ENCODE measurements at places on chromosomes 11 and 22. TPM values are rescaled to one million over a fixed set of nuclear protein-coding genes. Genes with fewer than 3 reads are reported as not detected.

- no peak for DNase-seq
Observed at GRCh38 chr11:134449713-134450112, 37.7 kb upstream of the B3GAT1 start.

- no peak for DNase-seq
Observed at GRCh38 chr11:102604875-102605274, 20.3 kb downstream of the MMP20 start.

DNA sequence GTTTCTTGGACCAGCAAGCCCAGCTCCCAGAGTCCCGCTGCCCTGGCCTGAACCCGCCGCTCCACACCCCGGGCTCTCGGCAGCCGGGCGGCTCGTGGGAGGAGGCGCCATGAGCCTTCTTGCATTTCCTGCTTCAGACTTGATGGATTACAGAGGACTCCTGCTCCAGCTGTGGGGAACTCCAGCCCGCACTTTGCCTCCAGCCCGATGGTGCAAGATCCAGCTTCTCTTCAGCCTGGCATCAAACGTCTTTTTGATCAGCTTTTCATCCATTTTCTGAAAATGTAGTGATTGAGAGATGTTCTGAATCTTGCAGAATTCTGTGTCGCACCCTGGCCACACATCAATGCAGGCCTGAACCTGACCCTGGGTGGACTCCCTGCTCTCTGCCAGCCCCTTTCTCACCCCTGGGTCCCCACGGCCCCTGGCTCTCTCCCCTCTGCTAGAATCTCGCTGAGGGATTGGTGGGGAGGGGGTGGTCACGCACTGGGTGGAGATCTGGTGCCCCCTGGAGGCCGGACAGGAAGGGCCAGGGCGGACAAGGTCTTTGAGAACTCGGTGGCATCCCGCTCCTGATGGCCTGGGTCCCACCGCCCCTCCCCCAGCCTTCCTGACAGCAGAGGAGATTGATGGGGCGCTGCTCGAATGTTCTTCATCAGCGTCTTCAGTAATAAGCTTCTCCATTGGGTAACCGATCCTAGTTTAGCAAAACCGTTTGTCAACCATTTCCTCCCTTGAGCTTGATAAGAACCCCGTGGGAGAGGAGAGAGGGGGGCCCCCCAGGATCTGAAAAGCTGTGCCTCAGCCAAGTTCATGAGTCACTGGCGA, 12.1 kb upstream of the NFAM1 start:
- peak; percentile 56 for DNase-seq

DNA sequence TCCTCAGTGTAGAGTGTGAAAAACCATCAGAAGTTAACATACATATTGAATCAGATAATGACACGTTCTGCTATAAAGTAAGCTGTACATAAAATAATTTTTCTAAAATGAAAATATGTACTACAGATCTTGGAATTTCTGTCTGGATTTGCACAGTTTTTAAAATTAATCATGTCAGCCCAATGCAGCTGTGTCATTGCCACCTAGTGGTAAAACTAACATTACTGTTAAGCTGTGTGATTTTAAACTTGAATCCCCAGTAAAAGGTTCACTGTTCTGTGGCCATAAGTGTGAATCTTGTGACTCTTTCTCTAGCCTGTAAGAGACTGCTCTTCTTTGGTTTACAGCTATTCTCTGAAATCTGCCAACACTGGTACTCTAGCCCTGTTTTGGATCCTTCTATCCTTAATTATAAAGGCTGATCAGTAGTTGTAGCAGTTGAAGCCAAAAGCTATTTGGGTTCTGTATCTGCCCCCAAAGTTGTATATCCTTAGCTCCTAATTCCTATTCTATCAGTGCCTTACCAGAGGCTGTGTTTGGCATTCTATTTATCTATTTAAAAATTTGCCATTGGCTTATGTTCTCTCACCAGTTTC, 4.0 kb downstream of the JRKL start:
- peak; percentile 39 for DNase-seq

GRCh38 chr11:119918347-119918746, 189.3 kb upstream of the NECTIN1 start:
- DNase-seq, result no peak

DNA sequence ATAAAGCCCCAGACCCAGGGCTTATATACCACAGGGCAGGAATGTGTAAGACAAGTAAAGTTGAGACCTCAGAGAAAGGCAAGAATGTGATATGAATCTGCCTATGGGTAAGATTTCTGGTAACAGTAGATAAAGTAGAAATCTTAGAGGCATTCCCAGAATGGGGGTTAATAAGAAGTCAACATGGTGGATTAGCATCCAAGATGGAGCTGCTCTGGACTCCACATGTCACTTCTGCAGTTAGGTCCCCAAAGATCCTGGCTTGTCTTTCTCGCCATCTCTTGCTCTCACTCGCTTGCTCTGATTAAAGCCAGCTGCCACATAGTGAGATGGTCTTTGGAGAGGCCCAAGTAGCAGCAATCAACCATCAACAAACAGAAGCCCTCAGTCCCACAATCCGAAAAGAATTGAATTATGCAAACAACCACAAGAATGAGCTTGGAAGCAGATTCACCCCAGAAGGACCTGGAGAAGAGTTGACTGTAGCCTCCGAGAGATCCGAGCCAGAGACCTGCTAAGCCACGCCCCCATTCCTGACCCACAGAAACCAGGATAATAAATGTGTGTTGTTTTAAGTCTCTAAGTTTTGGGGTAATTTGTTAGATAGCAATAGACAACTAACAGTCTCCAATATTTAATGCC, 5.4 kb upstream of the C11orf86 start:
- no peak for DNase-seq

DNA sequence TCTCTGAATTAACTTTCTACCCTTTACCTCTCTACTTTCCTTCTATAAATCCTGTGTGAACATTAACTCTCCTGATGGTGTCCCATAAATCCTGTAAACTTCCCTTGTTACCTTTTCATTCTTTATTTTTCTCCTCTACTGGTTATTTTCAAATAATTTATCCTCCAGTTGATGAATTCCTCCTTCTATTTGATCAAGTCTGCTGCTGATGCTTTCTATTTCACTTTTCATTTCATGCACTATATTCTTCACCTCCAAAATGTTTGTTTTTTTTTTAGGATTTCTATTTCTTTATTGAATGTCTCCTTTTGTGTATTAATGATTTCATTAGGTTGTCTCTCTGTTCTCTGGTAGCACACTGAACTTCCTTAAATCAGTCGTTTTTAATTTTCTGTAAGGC, 68.6 kb downstream of the KCNQ1OT1 start:
- no peak for DNase-seq

DNA sequence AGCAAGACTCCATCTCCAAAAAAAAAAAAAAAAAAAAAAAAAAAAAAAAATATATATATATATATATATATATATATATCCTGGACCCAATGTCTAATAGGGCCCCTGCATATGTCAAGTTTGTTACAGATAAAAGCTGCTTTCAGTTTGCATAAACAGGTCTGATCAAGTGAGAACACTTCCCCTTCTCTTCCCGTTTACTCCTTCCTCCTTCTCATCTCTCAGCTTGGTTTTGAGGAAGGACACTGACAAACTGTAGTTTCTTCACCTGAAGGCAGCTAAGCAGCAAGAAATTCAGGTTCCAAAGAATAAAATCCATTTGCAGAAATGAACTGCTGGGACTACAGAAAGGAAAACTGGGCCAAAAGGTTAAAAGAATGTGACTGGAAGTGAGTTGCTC, 11.7 kb downstream of the THOC5 start:
- DNase-seq, result no peak

DNA sequence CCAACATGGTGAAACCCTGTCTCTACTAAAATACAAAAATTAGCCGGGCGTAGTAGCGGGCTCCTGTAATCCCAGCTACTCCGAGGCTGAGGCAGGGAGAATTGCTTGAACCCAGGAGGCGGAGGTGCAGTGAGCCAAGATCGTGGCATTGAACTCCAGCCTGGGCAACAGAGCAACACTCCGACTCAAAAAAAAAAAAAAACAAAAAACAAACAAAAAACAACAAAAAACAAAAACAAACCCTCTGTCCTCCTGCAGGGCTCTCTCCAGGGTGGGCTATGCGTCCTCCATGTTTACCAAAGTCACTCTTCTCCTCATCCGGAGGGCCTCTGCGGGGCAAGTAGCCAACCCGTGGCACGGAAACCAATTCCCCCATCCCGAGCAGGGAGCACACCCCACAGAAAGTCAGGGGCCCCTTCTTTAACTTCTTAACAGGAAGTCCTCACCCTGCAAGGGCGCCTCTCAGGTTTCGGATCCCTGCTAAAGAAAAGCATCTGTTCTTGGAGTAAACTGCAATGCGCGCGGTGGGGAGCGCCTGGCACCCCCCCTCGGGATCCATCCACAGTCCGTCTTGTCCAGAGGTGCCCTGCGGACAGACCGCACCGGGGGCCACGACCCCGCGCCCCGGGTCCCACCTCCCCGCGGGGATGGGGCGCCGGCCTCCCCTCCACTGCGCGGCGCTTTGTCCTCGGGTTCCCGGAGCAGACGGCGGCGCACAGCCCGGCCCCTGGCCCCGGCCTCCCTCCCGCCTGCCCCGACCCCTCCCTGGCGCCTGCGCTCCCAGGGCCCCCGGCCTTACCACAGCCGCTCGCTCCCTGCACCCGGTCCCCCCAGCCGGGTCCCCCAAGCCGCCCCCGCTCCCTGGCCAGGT, 712 bp downstream of the CERK start:
- DNase-seq, result no peak

DNA sequence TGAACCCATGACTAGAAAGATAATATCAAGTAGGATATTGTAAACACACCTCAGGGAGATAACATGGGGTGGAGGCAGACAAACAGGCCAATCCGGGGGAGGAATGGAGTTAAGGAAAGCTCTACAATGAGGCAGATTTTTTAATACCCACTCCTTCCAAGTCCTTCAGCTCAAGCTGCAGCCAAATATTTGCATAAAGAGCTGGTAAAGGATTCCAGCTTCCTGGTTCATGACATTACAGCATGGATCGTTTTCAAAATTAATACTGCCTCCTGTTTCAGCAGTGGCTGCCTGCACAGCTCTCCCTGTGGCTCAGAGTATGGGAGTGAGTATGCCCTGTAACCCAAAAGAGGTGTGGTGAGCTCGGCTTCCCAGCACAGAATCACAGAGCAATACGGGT, 5.1 kb downstream of the POU2AF3 start:
- DNase-seq, result no peak

DNA sequence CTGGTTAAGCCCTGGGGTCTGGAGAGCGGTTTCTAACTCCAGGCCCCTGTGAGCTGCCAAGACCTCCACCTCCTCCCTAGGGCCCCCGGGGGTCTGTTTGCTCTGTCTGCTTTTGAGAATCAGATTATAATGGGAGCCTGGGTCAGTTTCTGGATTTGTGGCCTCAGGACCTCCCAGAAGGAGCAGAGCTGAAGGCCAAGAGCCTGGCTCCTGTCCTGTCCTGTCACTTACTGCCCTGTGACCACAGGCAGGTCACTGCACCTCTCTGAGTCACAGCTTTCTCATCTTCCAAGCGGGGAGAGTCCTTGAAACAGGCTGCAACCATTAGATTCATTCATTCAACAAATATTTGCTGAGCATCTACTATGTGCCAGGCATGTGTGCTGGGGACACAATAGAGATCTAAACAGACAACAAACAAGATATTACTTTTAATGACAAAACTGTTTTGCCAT, 87.3 kb upstream of the FGF3 start:
- DNase-seq, result no peak

DNA sequence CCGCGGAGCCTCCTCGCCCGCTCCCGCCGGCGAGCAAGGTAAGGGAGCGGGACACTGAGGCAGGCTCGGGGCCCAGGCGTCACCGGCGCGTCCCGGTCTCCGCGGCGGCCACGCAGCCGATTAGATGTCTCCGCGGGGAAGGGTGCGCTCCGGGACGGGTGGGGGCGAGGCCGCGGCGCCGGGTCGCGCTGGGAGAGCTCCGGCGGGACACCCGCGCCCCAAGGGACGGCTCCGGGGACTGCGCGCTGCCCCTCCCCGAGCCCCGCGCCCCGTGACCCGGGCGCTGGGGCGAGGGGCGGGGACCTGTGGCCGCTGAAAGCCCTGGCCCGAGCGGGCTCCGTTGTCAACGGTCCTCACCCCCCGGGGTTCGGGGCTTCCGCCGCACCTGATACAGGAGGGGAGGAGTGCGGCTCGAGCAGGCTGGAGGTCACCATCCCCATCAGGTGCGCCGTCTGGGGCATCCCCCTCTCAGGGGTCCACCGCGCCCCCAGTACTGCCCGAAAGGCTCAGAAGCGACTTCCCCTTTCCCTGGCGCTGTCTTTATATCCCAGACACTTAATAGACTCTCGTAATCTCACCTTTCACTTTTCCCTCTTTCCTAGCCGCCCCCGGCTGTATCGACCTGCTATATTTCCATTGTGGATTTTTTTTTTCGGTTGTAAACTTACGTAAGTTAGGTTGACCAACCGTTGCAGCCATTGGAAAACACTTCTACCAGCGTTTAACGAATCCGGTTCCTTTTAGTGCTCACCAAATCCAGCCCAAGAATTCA, 573 bp downstream of the PPFIA1 start:
- no peak for DNase-seq

- peak; percentile 39 for DNase-seq
Observed at GRCh38 chr22:38802671-38803121, 8.8 kb upstream of the DNAL4 start.

DNA sequence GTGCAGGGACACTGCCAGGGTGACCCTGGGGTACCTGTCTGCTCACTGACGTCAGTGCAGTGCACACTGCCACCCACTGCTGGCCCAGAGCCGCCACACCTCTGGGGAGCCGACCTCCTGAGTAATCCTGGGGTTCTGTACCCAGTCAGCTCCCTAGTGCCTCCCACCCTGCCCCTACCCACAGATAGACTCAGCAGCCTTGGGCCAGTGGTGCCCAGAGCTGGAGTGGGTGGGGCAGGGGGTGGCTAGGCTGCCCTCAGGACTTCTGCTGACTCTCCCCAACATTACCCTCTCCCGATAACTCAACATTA, 5.8 kb downstream of the NRXN2 start:
- DNase-seq, result no peak

- no peak for DNase-seq
Observed at GRCh38 chr11:71364176-71364671, 84.0 kb downstream of the DHCR7 start.

DNA sequence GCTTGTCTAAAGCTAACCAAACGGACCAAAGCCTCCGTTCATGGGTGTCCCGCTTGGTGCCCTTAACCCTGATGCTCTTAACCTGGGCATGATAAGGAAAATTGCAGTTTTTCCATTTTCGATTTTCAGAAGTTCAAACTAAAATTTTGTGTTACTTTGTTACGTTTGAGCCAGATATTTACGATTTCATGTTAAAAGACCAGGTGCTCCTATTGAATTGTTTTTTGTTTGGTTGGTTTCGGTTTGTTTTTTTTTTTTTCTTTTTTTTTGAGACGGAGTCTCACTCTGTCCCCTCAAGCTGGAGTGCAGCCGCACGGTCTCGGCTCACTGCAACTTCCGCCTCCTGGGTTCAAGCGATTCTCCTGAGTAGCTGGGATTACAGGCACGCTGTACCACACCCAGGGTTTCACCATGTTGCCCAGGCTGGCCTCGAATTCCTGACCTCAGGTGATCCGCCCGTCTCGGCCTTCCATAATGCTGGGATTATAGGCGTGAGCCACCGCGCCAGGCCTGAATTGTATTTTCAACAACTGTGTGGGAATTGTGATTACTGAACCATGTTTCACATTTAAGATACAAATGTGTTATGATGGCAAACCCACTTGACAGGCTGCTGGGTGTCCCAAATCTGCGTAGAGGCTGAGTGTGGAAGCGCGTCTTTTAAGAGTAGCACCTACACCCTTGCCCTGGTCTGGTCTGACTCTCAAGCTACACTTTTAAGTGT, 864 bp upstream of the USP28 start:
- no peak for DNase-seq

- DNase-seq, result no peak
Observed at GRCh38 chr11:110598725-110599124, 113.5 kb downstream of the ARHGAP20 start.

MPEG1 gene
- total RNA-seq, result not detected

OR4D10 gene
- not detected for total RNA-seq

MPZL2 gene
- total RNA-seq, result 0.09 TPM

H19 gene
- total RNA-seq, result 1.5 TPM

All from NCI-H460 (cell line).